ENCODE measurements at places on chromosomes 11 and 22. TPM values are rescaled to one million over a fixed set of nuclear protein-coding genes. Genes with fewer than 3 reads are reported as not detected.

PATE4 gene
- total RNA-seq, result not detected

DKK3 gene
- 17.1 TPM for total RNA-seq

SULT4A1 gene
- total RNA-seq, result 16.2 TPM

DNA sequence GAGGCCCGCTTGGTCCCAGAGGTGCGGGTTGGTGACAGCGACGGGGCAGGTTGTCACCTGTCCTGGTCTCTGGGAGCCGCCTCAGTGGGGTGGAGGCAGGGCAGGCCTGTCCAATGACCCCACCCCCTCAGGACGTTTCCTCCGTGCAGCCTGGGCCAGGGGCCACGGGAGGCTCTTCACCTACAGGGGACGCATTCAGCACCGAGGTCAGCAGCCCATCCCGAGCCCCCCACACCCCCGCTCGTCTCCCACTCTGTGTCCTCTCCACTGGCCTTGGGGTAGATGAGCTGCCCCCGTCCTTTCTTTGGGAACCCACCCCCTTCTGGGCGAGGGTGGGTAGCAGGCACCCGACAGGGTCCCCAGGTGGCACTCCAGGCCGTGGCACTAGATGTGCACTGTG lies 35.7 kb downstream of the BRSK2 start:
- H3K27ac ChIP-seq, result no peak overlapping the region
- no peak for DNase-seq

DNA sequence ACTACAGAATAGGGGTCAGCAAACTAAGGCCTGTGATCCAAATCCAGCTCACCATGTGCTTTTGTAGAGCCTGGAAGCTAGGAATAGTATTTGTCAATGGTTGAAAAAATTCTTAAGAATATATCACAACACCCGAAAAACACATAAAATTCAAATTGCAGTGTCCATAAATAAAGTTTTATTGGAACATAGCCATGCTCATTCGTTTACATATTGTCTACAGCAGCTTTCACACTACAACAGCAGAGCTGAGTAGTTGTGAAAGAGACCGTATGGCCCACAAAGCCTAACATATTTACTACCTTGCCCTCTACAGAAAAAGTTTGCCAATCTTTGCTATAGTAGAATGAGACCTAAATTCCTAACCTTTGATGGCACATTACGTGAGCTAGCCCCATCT lies 125.7 kb downstream of the CADM1 start:
- no peaks in the 10 kb centered on the region for H3K36me3 ChIP-seq
- H3K27me3 ChIP-seq, result peaks cover 5% of the 10 kb centered on the region
- H3K4me3 ChIP-seq, result no peak overlapping the region
- H3K4me1 ChIP-seq, result no peaks in the 10 kb centered on the region
- H3K27ac ChIP-seq, result no peak overlapping the region
- DNase-seq, result no peak

DNA sequence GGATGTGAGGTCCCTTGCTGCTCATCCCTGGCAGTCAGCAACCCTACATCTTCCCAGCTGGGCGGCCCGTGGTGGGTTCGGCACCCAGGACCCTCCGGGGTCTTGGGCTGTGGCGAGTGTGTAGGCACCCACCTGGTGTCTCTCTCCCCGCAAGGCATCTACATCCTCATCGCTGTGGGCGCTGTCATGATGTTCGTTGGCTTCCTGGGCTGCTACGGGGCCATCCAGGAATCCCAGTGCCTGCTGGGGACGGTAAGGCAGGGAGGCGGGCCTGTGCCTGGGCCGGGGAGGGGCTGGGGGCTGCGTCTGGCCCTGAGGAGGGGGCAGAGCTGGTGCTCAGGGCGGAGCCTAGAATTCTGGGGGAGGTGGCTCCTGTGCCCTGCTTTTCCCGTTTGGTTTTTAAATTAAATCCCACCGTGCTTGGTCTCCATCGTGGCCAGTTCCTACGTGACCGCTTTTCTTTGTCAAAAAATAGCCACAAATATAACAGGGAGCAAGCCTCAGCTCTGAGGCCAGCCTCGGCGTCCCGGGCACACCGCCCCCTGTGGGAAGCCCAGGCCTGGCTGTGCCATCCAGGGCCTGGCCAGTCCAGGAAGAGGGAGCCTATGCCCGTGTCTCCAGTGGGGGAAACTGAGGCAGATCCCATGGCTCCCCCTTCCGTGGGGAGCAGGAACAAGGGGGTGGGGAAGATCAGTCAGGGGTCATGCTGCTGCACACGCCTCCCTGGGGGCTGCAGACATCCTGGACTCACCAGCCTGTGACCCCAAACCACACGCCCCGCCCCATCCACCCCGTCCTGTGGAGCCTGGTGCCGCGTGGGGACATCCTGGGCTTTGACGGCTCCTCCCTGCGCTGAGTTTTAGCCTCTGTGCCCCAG lies 6.4 kb upstream of the TSSC4 start:
- DNase-seq, result no peak
- no peaks in the 10 kb centered on the region for H3K4me1 ChIP-seq
- H3K4me3 ChIP-seq, result no peak overlapping the region

GRCh38 chr11:11816511-11817314 lies 25.1 kb upstream of the USP47 start:
- H3K27me3 ChIP-seq, result no peaks in the 10 kb centered on the region
- H3K27ac ChIP-seq, result no peak overlapping the region
- no peaks in the 10 kb centered on the region for H3K36me3 ChIP-seq
- H3K4me3 ChIP-seq, result no peak overlapping the region
- no peaks in the 10 kb centered on the region for H3K4me1 ChIP-seq
- no peak for DNase-seq

- peaks cover 19% of the 10 kb centered on the region for H3K36me3 ChIP-seq
- no peaks in the 10 kb centered on the region for H3K4me1 ChIP-seq
- DNase-seq, result no peak
- no peak overlapping the region for H3K27ac ChIP-seq
- no peaks in the 10 kb centered on the region for H3K27me3 ChIP-seq
Observed at GRCh38 chr22:33418484-33418883, 360.3 kb upstream of the SYN3 start.

GRCh38 chr22:36027935-36028645 lies 534 bp downstream of the RBFOX2 start:
- no peak for DNase-seq
- peak overlapping the region; percentile 96 for H3K4me3 ChIP-seq
- no peaks in the 10 kb centered on the region for H3K27me3 ChIP-seq
- peaks cover 18% of the 10 kb centered on the region for H3K36me3 ChIP-seq

- no peak overlapping the region for H3K4me3 ChIP-seq
- DNase-seq, result no peak
- H3K27ac ChIP-seq, result no peak overlapping the region
Observed at GRCh38 chr11:124610295-124610694, 933 bp upstream of the PANX3 start.

DNA sequence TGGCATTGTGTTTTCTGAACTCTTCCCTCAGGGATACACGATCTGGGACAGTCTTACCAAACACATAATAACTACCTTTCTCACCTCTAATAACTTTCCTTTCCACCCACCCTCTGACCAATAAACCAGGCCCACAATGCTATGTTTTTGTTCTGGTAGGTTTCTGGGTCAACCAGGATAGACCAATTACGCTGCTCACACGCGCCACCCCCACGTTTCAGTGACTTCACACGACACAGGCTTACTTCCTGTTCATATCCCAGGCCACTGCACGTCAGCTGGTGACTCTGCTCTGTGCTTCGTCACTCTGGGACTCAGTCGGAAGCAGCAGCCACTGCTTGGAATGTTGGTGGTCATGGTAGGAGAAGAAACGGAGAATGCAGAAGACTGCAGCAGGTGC lies 2.5 kb downstream of the KRTAP5-4 start:
- no peaks in the 10 kb centered on the region for H3K36me3 ChIP-seq
- DNase-seq, result no peak
- H3K4me3 ChIP-seq, result no peak overlapping the region
- no peaks in the 10 kb centered on the region for H3K27me3 ChIP-seq

GRCh38 chr11:134515081-134515960 lies 103.3 kb upstream of the B3GAT1 start:
- H3K4me3 ChIP-seq, result no peak overlapping the region
- no peak overlapping the region for H3K27ac ChIP-seq
- no peaks in the 10 kb centered on the region for H3K27me3 ChIP-seq
- H3K36me3 ChIP-seq, result no peaks in the 10 kb centered on the region
- DNase-seq, result no peak

GRCh38 chr22:28146401-28147314 lies 227.6 kb upstream of the PITPNB start:
- no peak overlapping the region for H3K27ac ChIP-seq
- no peak for DNase-seq
- H3K4me1 ChIP-seq, result no peaks in the 10 kb centered on the region
- H3K36me3 ChIP-seq, result no peaks in the 10 kb centered on the region

DNA sequence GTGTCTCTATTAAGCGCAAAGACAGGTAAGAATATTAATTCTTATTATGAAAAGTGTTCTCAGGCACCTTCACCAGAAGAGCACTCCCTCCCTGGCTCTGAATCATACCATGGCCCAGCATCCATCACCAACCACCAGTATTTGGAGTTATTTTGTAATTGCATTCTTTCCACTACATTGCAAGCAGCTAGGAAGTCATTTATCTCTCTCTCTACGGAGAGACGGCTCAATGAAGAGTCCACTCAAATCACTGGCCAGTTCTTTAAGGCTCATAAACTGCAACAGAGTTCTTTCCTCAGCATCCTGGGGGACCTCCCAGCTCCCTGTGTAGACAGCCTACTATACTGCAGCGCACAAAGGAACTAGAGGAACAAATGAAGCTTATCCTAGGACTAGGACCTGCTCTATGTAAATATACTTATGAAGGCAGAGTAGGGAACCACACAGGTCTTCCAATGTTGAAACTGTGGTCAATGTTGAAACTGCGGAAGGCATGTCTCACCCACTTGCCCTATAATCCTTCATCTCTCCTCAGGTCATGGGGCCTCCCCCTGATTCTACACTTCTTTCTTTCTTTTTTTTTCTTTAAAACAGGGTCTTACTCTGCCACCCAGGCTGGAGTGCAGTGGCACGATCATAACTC lies 63.4 kb downstream of the AAMDC start:
- H3K27me3 ChIP-seq, result no peaks in the 10 kb centered on the region
- H3K4me3 ChIP-seq, result no peak overlapping the region
- DNase-seq, result no peak
- peaks cover 59% of the 10 kb centered on the region for H3K36me3 ChIP-seq

DNA sequence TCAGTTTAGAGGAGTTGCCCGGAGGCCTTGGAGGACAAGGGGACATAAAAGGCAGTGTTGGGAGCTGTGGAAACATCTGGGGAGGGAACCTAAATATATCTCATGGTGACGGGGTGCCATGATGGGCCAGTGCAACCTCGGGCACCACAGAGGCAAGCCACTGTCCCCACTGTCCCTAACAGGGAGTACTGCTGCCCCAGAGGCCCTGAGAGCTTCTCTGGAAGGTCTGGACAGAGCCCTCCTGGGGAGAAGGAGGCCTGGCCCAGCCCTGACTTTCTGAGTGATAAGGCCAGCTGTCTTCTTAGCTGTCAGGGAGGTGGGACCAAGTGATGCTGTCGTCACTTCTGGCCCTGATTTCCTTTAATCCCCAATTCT lies 5.5 kb upstream of the P2RY6 start:
- DNase-seq, result peak; percentile 14
- H3K27ac ChIP-seq, result no peak overlapping the region
- H3K4me3 ChIP-seq, result no peak overlapping the region
- peaks cover 4% of the 10 kb centered on the region for H3K27me3 ChIP-seq
- H3K36me3 ChIP-seq, result no peaks in the 10 kb centered on the region

All from H9 (cell line).